ENCODE measurements at places on chromosomes 13 and 19. TPM values are rescaled to one million over a fixed set of nuclear protein-coding genes. Genes with fewer than 3 reads are reported as not detected.

Gene SLC25A41
- 0.58 TPM for total RNA-seq

DNA sequence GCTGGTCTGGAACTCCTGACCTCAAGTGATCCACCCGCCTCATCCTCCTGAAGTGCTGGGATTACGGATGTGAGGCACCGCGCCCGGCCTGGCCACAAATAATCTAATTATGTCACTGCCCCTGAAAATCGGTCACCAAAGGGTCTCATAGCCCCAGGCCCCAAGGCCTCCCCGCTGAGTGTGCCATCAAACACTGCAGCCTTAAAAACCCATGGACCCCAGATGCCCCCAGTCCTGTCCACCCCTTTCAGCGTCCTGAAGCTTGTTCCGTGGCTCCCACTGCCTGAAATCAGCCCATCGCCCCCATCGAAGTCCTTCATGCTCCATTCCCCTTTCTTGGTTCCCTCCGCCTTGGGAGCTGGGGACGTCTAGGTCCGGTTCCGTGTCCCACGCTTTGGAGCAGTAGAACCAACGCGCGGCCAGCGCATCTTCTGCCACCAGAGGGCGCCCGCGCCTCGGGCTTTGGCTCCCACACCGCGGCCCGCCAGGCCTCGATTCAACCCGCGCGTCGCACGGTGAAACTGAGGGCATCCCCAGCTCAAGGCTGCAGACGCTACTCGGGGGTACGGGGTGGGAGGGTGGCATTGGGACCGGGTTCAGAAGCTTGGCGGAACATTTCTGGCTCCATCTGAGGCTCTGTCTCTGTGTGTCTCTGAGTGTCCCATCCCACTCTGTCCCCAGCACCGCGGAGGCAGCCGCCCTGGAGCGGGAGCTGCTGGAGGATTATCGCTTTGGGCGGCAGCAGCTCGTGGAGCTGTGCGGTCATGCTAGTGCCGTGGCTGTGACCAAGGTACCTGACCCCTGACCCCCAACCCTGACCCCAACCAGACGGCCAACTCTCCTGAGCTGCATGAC, 3.5 kb downstream of the YJEFN3 start:
- H3K36me3 ChIP-seq: peaks cover 4% of the 10 kb centered on the region
- H3K4me1 ChIP-seq: peaks cover 11% of the 10 kb centered on the region
- H3K27ac ChIP-seq: peak overlapping the region; percentile 38
- DNase-seq: peak; percentile 87
- H3K27me3 ChIP-seq: peaks cover 6% of the 10 kb centered on the region

Gene ZNF443
- total RNA-seq: 4.8 TPM

GRCh38 chr13:78305171-78305570, 298.2 kb downstream of the POU4F1 start:
- no peak overlapping the region for H3K27ac ChIP-seq
- no peaks in the 10 kb centered on the region for H3K27me3 ChIP-seq
- H3K4me3 ChIP-seq: no peak overlapping the region
- no peaks in the 10 kb centered on the region for H3K4me1 ChIP-seq
- no peaks in the 10 kb centered on the region for H3K36me3 ChIP-seq
- DNase-seq: no peak

Gene RXFP2
- total RNA-seq: not detected

Gene ERICH6B
- total RNA-seq: not detected

Gene C5AR1
- total RNA-seq: 1.8 TPM

Gene COG6
- 33.0 TPM for total RNA-seq

DNA sequence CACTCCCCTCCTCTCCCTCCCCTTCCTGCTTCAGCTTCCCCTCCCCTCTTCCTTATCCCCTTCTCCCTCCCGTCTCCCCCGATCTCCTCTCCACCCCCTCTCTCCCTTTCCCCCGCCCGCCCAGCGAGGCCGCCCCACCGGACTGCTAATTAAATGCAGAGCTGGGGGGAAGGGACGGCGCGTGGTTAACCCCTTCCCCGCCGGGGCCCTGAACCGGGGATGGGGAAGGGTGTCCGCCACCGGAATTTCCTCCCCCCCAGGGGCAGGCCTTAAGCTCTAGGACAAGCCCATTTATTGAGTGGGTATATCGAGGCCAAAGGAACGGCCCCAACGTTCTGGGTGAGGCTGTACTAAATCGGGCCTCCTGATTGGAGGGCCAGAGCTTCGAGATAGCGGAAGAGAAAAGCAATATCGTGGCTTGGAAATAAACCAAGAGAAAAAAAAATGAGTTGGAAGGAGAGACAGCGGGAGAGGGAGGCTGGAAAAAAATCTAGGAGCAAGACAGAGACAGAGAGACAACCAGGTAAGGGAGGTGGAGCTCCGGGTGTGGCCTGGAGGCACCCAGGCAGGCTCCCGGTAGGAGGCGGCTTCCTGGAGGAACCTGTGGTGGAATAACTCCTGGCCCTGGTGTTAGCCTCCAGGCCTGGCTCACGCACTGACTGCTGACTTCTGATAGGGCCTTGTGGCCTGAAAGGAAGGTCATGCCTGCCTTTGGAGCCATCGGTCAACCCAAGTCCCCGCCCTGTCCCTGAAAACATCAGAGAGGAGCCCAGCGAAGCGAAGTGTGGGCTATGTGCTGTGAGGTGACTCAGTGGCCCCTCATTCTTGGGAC, 11.6 kb upstream of the JUND start:
- peaks cover 8% of the 10 kb centered on the region for H3K36me3 ChIP-seq
- H3K4me3 ChIP-seq: peak overlapping the region; percentile 88
- peaks cover 79% of the 10 kb centered on the region for H3K4me1 ChIP-seq
- H3K27me3 ChIP-seq: no peaks in the 10 kb centered on the region
- H3K27ac ChIP-seq: peak overlapping the region; percentile 91

Gene CAPN12
- total RNA-seq: 8.3 TPM

DNA sequence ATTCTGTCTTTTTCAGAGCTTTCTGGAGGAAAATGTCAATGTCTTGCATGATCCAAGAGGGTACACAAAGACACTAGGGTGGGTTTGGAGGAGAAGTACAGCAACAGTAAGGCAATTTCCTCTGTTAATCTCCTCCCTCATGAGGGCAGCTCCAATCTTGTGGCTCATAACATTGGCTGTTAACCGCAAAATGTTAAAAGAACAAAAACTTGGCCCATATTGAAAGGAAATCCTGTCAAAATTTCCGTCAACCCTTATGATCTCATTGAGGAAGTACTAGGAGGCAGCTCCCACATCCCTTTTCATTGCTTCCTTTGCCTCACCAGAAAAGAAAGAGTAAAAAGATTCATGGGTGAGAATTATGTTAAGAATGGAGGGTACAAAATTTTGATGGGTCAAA, 11.6 kb downstream of the OXGR1 start:
- peak overlapping the region; percentile 22 for H3K27ac ChIP-seq
- H3K27me3 ChIP-seq: peaks cover 32% of the 10 kb centered on the region
- no peak for DNase-seq
- H3K4me1 ChIP-seq: peaks cover 10% of the 10 kb centered on the region

DNA sequence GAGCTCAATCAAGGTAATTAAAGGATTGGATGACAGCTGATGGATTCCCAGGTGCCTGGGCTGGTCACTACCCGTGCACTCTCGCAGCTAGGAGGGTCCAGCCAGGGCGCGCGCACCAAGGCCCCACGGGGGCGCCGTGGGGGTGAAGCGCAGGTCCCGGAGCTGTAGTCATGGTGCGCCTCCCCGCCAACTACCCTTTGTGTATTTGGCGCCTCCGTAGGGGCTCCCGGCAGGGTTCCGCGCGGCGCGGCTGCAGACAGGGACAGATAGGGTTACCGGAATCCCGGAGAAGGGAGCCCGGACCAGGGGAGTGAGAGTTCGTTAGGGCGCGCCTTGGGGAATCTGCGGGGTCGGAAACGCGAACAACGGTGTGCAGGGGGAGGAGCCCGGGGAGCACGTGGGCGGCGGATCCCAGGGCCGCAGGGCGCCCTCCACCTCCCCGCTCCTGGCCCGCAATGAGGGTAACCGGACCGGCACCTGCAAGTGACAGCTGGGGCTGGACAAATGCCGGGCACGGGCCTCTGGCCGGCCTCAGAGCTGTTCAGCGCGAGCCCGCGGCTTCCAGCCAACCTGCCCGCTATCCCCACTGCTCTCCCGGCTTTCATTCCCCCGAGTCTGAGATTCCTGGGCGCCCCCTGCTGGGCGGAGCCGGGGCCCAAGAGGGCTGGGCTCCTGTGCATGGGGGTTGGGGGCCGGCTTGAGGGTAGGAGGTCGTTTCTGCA, 3.4 kb upstream of the PRAM1 start:
- peak overlapping the region; percentile 17 for H3K27ac ChIP-seq
- H3K36me3 ChIP-seq: no peaks in the 10 kb centered on the region
- peak; percentile 71 for DNase-seq
- peak overlapping the region; percentile 93 for H3K4me3 ChIP-seq
- no peaks in the 10 kb centered on the region for H3K27me3 ChIP-seq
- peaks cover 13% of the 10 kb centered on the region for H3K4me1 ChIP-seq

DNA sequence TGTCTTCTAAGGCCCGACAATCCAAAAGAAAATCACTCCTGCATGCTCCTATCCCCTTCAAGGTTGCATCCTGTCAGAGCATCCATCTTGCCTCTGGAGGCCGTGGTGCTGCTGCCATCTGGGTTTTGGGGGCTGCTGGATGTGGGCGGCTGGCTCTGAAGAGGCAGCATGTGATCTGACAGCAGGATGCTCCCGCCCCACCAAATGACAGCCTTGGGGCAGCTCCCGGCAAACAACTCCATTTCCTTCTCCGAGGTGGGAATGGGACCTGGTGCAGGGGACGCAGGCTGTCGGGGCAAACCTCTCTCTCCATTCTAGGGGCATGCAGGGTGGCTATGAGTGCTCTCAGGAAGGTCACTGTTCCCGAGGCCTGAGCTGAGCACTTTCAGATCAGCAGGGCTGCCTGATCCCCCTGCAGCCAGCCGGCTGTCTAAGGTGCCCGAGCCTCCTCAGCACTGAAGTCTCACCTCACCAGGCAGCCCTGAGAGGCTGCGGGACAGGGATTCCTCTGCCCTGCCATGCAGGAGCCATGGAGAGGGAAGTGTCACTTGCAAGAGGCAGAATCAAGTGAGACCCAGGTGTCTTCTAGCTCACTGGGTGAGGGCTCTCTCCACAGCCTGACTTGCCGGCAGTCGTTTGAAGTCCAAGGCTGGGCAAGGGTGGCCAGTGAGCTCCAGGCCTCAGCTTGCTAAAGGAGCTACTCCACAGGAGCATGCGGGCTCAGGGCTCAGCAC, 28.8 kb downstream of the TSSK6 start:
- peak overlapping the region; percentile 24 for H3K27ac ChIP-seq
- no peaks in the 10 kb centered on the region for H3K36me3 ChIP-seq

Gene OR10H1
- not detected for total RNA-seq

Gene SPRED3
- total RNA-seq: 4.2 TPM

- H3K27me3 ChIP-seq: no peaks in the 10 kb centered on the region
- no peak overlapping the region for H3K4me3 ChIP-seq
- no peaks in the 10 kb centered on the region for H3K36me3 ChIP-seq
- H3K4me1 ChIP-seq: peaks cover 40% of the 10 kb centered on the region
- no peak for DNase-seq
Observed at GRCh38 chr13:45696610-45697226, 5.4 kb upstream of the CBY2 start.

GRCh38 chr19:2573916-2574315, 98.0 kb downstream of the GADD45B start:
- DNase-seq: no peak
- peaks cover 7% of the 10 kb centered on the region for H3K27me3 ChIP-seq
- no peak overlapping the region for H3K27ac ChIP-seq
- no peaks in the 10 kb centered on the region for H3K4me1 ChIP-seq
- H3K36me3 ChIP-seq: peaks cover 1% of the 10 kb centered on the region

GRCh38 chr13:100611678-100612492, 23.3 kb upstream of the GGACT start:
- H3K4me3 ChIP-seq: no peak overlapping the region
- no peak for DNase-seq
- peaks cover 14% of the 10 kb centered on the region for H3K4me1 ChIP-seq
- peaks cover 2% of the 10 kb centered on the region for H3K36me3 ChIP-seq

Gene LRRC25
- not detected for total RNA-seq

GRCh38 chr19:10245189-10245939, 6.7 kb upstream of the MRPL4 start:
- no peak overlapping the region for H3K4me3 ChIP-seq
- H3K4me1 ChIP-seq: no peaks in the 10 kb centered on the region
- no peaks in the 10 kb centered on the region for H3K36me3 ChIP-seq
- H3K27ac ChIP-seq: no peak overlapping the region
- no peak for DNase-seq

DNA sequence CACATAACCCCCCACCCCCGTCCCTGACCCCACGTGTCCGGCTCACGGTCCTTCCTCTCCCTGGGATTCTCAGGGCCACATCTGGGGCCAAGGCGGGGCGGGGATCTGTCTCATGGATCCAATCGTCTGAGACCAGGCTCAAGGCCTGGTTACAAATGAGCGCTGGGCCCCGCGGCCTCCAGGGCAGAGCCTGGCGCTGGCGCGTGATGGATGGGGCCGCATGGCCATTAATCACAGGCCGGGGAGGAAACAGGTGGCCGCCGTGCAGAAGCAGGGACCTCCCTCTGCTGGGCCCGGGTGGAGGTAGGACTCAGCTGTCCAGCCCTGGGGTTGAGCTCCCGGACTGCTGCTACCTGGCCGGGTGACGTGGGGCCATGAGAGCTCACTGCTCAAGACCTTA, 5.8 kb upstream of the TLE5 start:
- H3K27me3 ChIP-seq: no peaks in the 10 kb centered on the region
- DNase-seq: no peak

- peaks cover 12% of the 10 kb centered on the region for H3K27me3 ChIP-seq
- H3K36me3 ChIP-seq: no peaks in the 10 kb centered on the region
- peaks cover 32% of the 10 kb centered on the region for H3K4me1 ChIP-seq
Observed at GRCh38 chr19:41915021-41915775, 13.1 kb downstream of the ERFL start.

DNA sequence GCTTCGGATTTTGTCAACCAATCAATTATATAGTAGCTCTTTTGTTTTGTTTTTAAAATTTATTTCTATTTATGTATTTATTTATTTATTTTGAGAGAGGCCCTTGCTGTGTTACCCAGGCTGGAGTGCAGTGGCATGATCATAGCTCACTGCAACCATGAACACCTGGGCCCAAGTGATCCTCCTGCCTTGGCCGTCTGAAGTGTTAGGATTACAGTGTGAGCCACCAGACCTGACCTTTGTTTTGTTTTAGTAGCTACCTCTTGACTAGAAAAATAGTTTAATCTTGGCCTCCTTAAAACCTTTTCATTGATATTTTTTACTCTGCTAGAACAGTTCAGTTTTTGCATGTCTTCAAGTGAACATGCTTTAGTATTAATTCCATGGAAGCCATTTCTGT, 15.1 kb downstream of the GARRE1 start:
- DNase-seq: no peak
- no peaks in the 10 kb centered on the region for H3K36me3 ChIP-seq
- peak overlapping the region; percentile 82 for H3K27ac ChIP-seq
- peak overlapping the region; percentile 71 for H3K4me3 ChIP-seq

- no peaks in the 10 kb centered on the region for H3K27me3 ChIP-seq
- H3K36me3 ChIP-seq: peaks cover 7% of the 10 kb centered on the region
- DNase-seq: no peak
- H3K4me3 ChIP-seq: peak overlapping the region; percentile 64
Observed at GRCh38 chr19:46718934-46719622, 2.2 kb upstream of the PRKD2 start.

GRCh38 chr13:80707000-80707983, 366.4 kb upstream of the SPRY2 start:
- DNase-seq: no peak
- H3K4me3 ChIP-seq: no peak overlapping the region
- H3K36me3 ChIP-seq: peaks cover 1% of the 10 kb centered on the region
